CD4-positive, alpha-beta T cell treated with Interleukin-2 at 100 ng/mL for 4 hours (primary cell): ENCODE measurements at places on chromosomes 1 and 21.

DNA sequence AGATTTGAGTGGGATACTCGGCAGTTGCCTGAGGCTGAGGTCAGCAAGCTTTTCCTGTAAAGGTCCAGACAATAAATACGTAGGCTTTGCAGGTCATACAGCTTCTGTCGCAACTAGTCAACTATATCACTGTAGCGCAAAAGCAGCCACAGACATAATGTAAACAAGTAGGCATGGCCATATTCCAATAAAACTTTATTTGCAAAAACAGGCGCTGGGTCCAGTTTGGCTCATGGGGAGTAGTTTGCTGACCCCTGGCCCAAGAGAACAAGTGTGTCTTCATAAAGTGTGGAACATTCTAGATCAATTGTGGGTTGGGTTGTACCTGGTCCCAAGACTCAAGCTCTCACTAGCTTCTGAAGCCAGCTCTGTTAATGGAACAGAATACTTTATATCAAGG, 78.8 kb downstream of the MIS18A start:
- no peak for DNase-seq

DNA sequence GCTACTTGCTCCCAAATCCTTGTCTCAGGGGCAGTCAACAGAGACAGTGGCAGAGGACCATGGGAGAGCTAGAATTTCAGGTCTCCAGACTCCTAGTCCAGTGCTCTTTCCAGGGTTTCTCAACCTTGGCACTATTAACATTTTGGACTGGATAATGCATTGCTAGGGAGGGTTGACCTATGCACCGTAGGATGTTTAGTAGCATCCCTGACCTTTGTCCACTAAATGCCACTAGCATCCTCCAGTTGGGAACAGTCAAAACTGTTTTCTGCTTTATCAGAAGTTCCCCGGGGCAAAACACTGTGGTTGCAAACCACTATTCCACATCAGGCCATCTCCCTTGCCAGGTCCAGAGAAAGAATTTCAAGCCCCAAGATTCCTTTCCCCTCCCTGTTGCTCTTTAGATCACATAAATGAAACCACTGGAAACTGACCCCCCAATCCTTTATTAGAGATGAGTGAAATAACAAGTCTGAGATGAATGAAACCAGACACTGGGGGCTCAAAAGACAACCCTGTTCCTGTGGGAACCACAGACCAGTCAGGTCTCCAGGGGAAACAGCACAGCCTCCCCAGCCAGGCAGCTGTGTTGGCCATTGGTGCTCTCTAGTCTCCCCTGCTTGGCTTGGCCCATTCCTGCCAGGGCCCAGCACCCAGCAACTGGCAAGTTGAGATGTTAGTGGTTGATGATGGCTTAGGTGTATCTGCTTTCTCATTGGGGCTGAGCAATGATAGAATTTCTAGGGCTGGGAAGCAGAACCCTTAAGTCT, 3.8 kb upstream of the TCEA3 start:
- no peak for DNase-seq

DNA sequence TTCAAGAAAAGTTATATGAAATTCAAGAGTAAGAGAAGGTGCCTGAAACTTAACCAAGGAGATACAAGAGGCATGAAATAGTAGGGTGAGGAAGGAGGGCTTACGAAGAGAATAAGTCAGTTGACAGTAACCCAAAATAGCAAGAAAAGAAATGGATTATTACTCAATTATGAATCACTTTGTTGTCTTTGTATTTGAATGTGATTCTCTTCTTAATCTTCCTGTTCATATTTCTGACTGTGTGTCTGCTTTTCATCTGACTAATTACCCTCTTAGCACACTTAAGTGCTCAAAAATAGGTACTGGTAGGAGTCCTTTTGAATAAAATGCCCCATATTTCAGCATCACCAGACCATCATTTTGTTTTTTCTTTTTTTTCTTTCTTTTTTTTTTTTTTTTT, 39.4 kb downstream of the GLMN start:
- DNase-seq, result no peak

DNA sequence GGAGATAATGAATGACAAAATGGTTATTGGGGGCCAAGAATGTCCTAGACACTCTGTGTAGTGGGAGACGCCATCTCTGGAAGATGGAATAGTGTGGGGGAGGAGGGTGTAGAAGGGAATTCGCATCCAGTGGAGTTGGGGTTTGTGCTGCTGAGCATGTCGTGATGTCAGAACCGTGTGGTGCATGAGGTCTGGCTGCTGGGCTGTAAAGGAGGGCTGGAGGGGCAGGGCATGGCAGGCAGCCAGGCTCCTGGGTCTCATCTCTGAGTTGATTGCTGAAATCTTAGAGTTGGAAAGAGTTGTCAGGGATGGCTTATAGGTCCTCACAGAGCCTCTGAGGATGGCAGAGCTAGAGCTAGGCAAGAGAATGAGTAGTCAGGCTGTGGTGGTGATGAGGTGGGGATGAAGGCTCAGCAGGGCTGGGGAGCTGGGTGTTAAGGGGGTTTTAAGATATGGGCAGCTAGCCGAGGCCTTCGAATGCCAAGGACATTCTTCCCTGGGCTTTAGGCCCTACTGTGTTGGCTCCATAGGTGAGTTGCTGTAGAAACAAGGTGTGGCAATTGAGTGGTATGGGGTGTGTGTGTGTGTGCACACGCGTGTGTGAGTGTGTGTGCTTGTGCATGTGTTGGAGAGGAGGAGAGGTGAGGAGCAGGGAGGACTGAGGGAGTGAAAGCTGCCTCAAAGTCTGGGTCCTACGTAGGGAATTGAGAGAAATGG, 1.9 kb downstream of the PPFIA4 start:
- no peak for DNase-seq

DNA sequence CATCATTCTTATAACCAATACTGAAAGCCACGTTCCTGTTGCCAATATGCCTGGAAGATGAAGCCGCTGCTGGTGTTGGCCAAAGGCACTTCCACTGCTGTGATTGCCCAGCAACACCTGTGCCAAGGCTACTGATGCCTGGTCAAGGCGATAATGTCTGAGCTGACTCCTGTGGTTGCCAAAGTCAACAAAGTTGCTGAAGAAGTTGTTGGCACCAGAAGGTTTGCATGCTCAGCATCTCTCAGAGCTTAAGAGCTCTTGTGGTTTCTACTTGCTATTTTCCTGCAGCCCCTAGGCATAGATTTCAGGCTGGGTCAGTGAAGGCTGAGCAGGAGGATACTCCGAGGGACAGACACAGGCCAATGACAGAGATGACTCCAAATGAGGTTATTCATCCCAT, 63.4 kb upstream of the RAB3GAP2 start:
- no peak for DNase-seq

DNA sequence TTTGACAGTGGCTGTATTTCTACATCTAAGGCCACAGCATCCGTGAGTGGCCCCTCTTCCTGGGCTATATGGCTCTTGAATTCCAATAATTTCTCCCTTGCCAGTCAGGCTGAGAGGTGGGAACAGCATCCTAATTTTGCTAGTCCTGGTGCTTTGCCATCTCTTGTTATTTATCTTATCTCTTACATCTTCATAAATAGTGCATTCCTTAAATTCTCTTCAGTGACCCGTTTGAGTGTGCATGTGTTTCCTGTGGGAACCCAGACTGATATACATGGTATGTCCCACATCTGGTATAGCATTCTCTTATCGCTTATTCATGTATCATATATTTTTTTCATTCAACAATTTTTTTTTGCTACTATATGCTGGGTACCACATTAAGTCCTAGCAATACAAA, 9.9 kb downstream of the S100A11 start:
- DNase-seq, result no peak

DNA sequence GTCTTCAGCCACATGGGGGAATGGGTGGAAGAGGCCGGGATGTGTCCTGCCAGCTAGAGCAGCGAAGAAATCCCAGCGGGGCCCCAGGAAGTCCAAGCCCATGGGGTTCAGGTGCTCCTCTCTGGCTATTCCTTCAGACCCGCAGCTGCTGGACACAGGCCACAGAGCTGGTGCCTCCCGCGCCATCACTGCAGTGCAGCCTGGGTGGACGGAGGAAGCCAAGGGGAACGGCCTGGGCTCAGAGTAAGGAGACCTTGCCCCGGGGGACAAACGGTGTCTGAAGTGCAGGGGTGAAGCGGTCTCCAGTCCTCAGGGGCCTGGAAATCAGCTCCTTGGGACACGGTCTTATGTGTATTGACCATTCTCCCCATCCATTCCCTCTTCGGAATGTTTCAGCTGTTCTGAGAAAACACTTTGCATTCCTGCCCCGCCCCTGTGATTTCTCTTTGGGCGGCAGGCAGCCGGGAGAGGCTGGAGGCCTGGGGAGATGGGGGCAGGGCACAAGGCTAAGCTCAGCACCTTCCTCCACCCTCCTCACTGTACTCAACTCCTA, 18.4 kb downstream of the MTHFR start:
- no peak for DNase-seq

DNA sequence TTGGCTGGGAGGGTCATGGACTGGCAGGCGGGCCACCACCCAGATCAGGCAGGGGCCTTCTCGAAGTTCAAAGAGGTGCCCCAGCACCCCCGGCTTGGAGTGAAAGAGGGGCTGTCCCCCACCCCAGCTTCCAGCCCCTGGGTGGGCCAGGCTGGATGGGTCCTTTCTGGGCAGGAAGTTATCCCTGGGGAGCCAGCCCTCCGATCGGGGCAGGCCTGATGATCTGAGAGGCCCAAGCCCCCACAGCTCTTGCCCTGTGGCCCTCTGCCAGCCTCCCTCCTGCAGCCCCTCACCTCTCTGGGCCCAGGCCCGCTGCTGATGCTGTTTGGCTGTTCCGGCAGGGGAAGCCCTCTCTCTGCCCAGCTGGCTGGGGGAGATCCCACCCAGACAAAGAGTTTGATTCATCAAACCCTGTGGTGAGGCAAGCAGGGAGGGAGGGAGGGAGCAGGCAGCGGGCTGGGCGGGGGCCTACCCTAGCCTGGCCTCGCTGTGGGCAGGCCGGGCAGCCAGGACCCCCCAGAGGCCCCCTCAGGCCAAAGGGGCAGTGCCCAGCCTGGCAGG, 2.5 kb downstream of the ARHGEF19 start:
- DNase-seq, result no peak

GRCh38 chr1:96749618-96750017, 28.0 kb downstream of the PTBP2 start:
- DNase-seq, result no peak

GRCh38 chr1:223216074-223216473, 73.0 kb upstream of the TLR5 start:
- no peak for DNase-seq

DNA sequence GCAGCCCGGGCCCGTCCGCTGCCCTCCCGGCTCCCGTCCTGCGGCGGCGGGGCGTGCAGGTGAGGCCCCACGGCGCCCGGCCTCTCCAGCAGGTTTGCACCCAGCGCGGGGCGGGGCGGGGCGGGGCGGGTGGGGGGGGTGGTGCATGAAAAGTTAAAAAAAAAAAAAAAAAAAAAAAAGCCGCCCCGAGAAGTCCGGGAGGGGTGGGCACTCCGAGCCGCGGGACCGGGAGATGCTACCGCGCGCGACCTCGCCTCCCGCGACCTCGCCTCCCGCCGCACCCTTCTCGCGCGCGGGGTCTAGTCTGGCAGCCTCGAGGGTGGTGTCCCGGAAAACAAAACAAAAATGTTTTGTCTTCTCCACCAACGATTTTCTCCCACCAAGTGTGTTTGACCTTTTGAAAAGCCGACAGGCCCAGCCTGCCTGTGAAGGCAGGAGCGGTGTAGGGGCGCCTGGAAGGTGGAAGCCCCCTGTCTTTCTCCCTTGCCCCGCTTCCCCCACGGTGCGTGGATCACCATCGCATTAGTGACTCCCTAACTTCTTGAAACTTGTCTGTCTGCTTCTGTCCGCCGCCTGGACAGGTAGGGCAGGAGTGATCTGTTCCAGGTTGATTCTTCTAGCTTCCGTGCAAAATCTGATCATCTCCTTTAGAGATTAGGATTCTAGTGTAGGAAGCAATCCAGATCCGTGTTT, 569 bp downstream of the RCAN3 start:
- DNase-seq, result peak; percentile 50

DNA sequence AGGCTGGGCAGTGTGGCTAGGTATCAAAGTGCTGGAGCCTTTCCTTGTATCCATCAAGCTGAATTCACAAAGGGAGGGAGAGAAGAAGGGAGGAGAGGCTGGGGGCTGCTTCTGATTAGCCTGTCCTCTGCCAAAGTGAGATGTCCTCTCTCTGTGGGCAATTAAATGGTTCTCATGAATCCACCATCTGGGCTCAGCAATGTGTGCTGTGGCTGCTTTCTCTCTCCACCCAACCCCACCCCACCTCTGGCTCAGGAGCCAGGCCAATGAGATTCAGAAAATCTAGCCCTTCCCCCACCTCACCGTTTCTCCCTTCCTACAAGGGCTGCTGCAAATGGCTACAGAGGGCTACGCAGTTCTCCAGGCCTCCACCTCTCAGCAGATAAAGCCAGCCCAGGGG, 154.6 kb downstream of the TENT5C start:
- no peak for DNase-seq

- DNase-seq, result no peak
Observed at GRCh38 chr1:179376223-179376622, 10.5 kb downstream of the AXDND1 start.

DNA sequence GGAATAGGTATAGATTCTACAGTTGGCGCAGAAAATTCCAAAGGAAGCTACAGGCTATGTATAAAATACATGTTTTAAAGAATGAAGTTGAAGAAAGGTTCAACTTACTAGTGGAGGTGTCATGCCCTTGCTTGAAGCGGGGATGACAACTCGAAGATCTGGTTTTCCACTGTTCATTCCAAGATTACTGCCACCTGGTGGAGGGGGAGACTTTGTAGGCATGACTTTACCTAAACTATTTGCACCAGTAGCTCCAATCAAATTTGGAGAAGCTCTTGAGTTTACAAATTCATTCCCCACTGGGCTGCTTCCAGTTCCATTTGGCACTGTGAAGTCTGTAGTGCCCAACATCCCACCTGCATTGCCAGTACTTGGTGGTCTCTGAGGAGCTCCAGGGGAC, 81.7 kb downstream of the AXDND1 start:
- DNase-seq, result peak; percentile 6

DNA sequence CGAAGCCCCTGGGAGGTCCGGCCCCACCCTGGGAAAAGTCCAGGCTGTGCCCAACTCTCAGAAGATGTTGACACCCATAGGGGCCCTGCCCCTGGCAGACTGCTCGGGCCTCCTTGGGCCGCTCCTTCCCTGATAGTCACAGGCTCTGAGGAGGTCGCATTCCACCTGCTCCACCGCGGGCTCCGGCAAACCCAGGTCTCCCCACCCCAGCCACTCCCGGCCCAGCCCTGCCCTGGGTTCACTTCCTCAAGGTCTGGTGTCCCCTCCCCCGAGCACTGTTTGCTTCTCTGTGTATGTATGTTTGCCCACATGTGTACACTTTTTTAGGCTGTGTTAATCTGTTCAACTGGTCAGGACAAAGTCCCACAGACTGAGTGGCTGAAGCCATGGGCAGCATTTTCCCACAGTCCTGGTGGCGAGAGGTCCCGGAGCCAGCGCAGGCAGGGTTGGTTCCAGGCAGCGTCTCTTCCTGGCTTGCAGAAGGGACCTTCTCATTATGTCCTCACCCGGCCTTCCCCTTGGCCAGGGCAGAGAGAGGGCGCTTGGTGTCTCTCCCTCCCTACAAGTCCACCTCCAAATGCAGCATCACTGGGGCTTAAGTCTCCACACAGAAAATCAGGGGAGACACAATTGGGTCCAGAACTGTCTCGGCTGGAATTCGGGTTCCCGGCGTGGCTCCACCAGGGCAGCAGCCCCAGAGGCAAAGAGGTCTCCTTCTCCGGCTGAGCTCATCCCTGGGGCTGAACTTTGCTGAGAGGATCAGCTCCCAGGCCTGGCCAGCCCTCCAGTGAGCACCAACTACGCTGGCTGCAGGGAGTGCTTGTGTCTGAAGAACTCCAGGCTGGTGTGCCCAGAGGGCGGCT, 10.5 kb upstream of the PRXL2B start:
- DNase-seq, result no peak
